ENCODE measurements at places on chromosomes 7 and 10. TPM values are rescaled to one million over a fixed set of nuclear protein-coding genes. Genes with fewer than 3 reads are reported as not detected.

DNA sequence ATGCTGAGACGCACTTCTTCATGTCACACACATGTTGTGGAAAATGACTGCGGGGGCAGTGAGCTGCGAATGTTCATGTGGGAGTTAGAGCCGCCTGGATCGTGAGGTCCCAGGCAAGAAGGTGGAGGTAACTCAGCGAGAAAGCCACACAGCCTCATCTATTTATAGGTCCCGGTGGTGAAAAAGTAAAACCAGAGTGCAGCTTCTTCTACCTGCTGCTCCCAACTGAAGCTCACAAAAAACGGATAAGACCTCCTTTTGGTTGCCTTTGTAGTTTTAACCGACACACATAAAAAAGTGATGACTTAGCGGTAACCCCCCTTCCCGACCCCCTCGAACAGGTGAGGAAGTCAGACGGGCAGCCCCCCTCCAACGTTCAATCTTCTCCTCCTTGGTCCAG, 276.9 kb downstream of the GATA3 start:
- no peaks in the 10 kb centered on the region for H3K36me3 ChIP-seq
- H3K27me3 ChIP-seq = peaks cover 4% of the 10 kb centered on the region
- no peak overlapping the region for H3K4me3 ChIP-seq
- no peak overlapping the region for H3K27ac ChIP-seq
- DNase-seq = no peak

Gene SLC26A3
- total RNA-seq = 0.08 TPM

Gene ADARB2
- total RNA-seq = not detected

Gene BUD23
- 47.5 TPM for total RNA-seq

DNA sequence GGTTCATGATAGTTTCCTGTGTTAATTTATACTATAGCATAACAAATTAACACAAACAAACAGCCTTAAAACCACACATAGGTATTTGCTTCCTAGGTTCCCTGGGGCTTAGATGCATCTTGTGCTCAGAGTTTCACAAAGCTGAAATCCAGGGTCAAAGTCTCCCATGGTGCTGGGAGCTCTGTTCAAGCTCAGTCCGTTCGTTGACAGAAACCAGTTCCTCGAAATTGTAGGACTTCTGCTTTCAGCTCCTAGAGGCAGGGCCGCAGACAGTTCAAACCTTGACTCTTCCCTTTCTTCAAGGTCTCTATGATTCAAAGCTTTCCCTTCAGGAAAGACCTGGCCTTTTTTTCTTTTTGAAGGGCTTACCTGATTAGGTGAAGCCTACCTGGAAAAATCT, 90.5 kb downstream of the VSTM2A start:
- H3K4me3 ChIP-seq = no peak overlapping the region
- H3K4me1 ChIP-seq = no peaks in the 10 kb centered on the region
- H3K27ac ChIP-seq = no peak overlapping the region
- no peak for DNase-seq

DNA sequence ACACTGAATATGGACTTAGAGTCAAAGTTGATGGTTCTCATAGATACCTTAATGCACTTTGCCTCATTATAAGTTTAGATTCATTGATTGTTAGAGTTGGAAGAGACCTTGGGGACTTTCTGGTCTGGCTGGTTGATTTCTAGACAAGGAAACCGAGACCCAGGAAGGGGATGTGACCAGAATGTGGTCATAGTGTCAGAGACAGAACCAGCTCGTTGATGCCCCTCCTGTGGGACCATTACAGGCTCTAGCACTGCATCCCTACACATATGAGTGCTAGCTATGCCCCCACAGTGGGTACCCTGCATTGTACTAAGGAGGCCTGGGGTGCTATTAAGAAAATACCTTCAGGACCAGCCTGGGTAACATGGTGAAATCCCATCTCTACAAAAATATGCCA, 306.6 kb downstream of the CAMK1D start:
- H3K4me3 ChIP-seq = no peak overlapping the region
- DNase-seq = no peak
- no peaks in the 10 kb centered on the region for H3K4me1 ChIP-seq
- no peaks in the 10 kb centered on the region for H3K27me3 ChIP-seq
- H3K27ac ChIP-seq = no peak overlapping the region
- no peaks in the 10 kb centered on the region for H3K36me3 ChIP-seq

DNA sequence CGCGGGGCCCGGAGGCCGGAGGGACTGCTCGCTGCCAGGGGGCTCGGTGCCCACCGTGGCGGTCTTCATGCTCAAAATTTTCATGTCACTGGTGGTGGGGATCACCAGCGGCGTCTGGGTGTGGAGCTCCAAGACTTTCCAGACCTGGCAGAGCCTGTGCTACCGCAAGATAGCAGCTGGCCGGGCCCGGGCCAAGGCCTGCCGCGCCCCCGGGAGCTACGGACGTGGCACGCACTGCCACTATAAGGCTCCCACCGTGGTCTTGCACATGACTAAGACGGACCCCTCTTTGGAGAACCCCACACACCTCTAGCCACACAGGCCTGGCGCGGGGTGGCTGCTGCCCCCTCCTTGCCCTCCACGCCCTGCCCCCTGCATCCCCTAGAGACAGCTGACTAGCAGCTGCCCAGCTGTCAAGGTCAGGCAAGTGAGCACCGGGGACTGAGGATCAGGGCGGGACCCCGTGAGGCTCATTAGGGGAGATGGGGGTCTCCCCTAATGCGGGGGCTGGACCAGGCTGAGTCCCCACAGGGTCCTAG, 2.0 kb downstream of the FZD9 start:
- peak overlapping the region; percentile 49 for H3K4me3 ChIP-seq
- no peak overlapping the region for H3K27ac ChIP-seq
- DNase-seq = no peak
- H3K36me3 ChIP-seq = 0 out of 2 replicates have a peak, but pooled peaks cover 1% of the 10 kb centered on the region
- H3K4me1 ChIP-seq = peaks cover 39% of the 10 kb centered on the region

DNA sequence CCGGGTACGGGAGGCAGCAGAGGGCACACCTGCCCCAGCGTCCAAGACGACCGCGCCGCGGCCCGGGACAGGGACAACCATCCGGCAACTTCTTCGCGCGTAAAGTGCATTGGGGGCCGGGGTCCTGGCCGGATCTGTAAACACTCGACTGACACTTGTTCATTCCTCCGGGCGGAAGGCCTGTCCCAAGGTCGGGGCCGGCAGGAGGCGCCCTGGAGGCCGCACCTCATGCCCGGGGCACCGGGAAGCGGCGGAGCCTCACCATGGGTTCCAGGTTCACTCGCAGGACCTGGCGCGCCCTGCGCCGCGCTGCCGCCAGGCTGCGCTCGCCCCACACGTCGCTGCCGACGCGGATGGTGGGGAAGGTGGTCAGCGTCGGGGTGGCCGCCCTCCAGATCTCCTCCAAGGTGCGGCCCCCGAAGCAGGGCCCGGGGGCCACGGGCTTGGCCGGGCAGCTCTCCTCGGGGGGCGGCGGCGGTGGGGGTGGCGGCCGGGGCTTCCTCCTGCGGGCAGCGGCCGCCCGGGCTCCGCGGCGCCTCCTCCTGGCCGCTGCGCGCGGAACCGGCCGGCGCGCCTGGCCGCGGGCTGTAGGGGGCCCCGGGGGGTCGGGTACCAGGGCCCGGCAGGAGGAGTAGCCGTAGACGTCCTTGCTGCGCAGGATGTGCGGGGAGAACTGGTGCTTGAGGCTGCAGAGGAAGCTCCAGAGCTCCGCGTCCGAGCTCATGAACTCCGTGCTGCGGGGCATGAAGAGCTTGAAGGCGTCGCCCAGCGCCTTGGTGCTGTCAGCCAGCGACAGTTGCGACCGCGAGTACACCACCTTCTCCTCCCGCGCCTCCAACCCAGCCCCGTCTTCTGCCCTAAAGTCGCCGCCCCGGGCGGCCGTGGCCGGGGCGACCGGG, 746 bp downstream of the CCDC71L start:
- no peaks in the 10 kb centered on the region for H3K36me3 ChIP-seq
- H3K27me3 ChIP-seq = peaks cover 7% of the 10 kb centered on the region
- no peak for DNase-seq
- H3K4me3 ChIP-seq = peak overlapping the region; percentile 64
- H3K4me1 ChIP-seq = no peaks in the 10 kb centered on the region
- H3K27ac ChIP-seq = no peak overlapping the region

DNA sequence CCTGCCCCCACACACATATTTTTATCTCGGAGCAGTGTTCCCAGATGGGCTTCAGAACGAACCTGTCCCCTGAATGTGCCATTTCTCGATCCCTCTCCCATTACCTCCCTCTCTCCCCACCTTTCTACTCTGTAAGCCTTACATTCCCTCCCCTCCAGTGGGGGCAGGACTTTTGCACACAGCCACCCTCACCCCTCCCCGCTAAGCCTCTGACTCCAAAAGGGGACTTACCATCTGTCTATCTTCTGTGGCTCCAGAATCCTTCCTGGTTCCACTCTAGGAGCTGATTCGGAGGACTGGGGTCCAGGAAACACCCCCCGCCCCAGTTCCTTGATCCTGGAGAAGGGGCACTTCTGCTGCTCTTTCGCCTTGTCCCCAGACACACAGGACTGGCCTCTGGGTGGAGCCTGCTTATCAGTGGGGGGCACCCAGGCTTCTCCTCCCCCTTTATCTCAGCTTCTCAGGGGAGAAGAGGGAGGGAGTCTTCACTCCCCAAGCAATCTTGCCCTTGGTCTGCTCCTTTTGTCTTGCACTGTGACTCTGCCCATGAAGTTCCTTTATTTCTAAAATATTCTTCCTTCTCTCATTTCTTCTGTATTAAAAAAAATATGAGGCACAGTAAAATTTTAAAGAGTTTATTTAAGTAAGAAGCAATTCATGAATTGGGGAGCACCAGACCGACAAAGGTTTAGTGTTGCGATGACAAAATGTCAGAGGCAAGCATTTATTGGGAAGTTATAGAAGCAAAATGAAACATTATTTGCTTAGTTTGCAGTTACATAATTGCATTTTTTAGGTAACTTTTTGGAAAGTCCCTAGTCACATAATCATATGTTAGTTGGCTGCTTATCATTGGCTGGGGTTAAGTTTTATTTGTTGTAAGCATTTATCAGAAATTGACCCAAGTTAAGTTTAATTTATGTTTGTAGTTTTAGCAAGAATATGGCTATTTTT, at the start of gene KEL:
Gene KEL (minus strand): TSS at position 391 of the 954 bp plus-strand sequence. CDS start 157 bp downstream, at position 234.
- H3K4me1 ChIP-seq = no peaks in the 10 kb centered on the region
- no peak within 1 kb of the TSS for H3K4me3 ChIP-seq
- H3K27ac ChIP-seq = no peak within 1 kb of the TSS
- H3K36me3 ChIP-seq = no peaks in the 10 kb centered on the region
- 0 out of 3 replicates have a peak, but pooled peaks cover 3% of the 10 kb centered on the region for H3K27me3 ChIP-seq
- no peak for DNase-seq

DNA sequence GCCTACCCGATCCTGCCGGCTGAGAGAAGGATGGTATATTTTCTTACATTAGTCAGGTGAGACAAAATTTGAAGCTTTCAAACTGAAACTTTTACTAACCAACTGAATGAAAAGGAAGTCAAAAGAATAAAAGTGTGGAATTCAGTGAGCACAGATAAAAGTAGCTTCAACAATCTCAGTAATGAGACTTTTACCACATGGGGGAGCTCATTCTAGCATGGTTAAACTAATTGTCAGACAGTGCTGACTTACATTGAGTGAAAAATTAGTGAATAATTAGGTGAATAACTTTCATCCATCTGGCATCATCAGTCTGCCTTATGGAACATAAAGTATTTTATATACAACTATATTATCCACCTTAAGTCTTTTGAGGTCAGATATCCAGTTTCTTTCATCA, 8.4 kb downstream of the FAM237B start:
- no peaks in the 10 kb centered on the region for H3K36me3 ChIP-seq
- peaks cover 13% of the 10 kb centered on the region for H3K4me1 ChIP-seq
- H3K27me3 ChIP-seq = no peaks in the 10 kb centered on the region

Gene PNLIPRP3
- not detected for total RNA-seq

DNA sequence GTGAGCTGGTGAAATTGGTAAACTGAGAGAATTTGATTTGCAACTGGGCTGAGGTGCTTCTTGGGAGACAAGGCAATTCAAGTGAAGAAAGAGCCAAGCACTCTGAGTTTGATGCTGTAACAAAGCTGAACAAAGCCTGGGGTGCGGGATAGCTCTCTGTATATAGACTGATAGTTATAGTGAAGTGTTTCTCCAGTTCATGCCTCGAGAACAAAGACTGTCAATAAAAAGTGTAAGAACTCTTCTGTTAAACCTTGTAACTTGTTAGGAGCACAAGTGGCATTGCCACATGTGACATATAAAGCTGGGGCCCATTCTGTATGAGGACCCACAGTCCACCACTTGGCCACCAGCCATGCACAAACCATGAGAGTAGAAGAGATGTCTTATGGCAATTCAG, 11.3 kb upstream of the PNPLA8 start:
- H3K4me3 ChIP-seq = no peak overlapping the region
- H3K36me3 ChIP-seq = no peaks in the 10 kb centered on the region
- H3K27ac ChIP-seq = no peak overlapping the region
- H3K27me3 ChIP-seq = no peaks in the 10 kb centered on the region
- H3K4me1 ChIP-seq = no peaks in the 10 kb centered on the region

DNA sequence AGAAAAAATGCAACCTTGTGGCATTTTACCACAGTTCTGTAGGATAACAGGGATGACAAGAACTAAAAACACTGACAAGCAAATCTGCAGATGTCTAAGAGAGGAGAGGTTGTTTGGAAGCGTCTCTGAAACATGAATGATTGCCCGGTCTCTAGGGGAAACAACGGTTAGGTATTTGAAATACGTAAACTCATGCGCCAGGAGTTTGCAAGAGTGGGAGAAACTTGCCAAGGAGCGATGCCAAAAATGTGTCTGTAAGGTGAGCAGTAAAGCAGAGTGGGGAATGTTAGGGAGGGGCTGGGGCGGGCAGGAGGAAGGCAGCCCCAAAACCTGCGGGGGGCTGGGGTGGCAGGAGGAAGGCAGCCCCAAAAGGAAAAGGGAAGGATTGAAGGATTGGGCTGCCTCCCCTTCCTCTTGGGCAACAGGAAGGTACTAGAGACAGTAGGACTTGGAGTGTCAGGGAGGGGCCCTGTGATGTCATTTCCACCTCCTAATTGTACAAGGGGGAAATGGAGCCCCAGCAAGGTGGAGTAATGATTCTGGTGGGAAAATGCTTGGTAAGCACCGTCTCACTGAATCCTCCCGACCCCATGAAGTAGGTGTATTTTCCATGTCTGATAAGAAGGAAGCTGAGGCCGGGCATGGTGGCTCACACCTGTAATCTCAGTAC, 33.2 kb upstream of the PLEKHA1 start:
- H3K4me3 ChIP-seq = no peak overlapping the region
- peaks cover 3% of the 10 kb centered on the region for H3K36me3 ChIP-seq
- no peak for DNase-seq

Gene CYP3A7
- total RNA-seq = 6.4 TPM

- no peak overlapping the region for H3K4me3 ChIP-seq
- no peaks in the 10 kb centered on the region for H3K36me3 ChIP-seq
- no peaks in the 10 kb centered on the region for H3K27me3 ChIP-seq
- H3K4me1 ChIP-seq = no peaks in the 10 kb centered on the region
- H3K27ac ChIP-seq = no peak overlapping the region
- no peak for DNase-seq
Observed at GRCh38 chr7:114130866-114131265, 212.1 kb upstream of the PPP1R3A start.

Gene DLD
- 128 TPM for total RNA-seq

Gene TAS2R41
- total RNA-seq = not detected

Gene AEBP1
- not detected for total RNA-seq

Gene SAMD9L
- total RNA-seq = not detected
